ENCODE measurements at places on chromosomes 6 and 20. TPM values are rescaled to one million over a fixed set of nuclear protein-coding genes. Genes with fewer than 3 reads are reported as not detected.
A peak's percentile ranks its signal among the peaks of the same experiment; 100 is the strongest.

- no peak for DNase-seq
Measured at GRCh38 chr20:3663031-3663701, at the start of gene GFRA4. Gene GFRA4 (minus strand): TSS chr20:3663399. CDS start chr20:3663399, 0 bp downstream.

The TGM3 gene
- not detected for total RNA-seq

GRCh38 chr20:63351811-63352591 is 9.1 kb downstream of the CHRNA4 start:
- no peak for DNase-seq

The RNF144B gene
- total RNA-seq = 57.9 TPM

- DNase-seq = no peak
Measured at GRCh38 chr6:142830807-142831206, 114.2 kb downstream of the HIVEP2 start.

GRCh38 chr20:62642051-62642665 is at the start of gene SLCO4A1:
Gene SLCO4A1 (plus strand): TSS chr20:62642503. CDS start chr20:62656455, 13,952 bp downstream.
- peak; percentile 80 for DNase-seq

The EXOC2 gene
- total RNA-seq = 14.6 TPM

The CYP24A1 gene
- 0.34 TPM for total RNA-seq

- DNase-seq = no peak
Measured at GRCh38 chr6:24340998-24341938, 16.6 kb downstream of the DCDC2 start.

GRCh38 chr6:1363298-1363697 is 26.1 kb upstream of the FOXF2 start:
- DNase-seq = no peak

DNA sequence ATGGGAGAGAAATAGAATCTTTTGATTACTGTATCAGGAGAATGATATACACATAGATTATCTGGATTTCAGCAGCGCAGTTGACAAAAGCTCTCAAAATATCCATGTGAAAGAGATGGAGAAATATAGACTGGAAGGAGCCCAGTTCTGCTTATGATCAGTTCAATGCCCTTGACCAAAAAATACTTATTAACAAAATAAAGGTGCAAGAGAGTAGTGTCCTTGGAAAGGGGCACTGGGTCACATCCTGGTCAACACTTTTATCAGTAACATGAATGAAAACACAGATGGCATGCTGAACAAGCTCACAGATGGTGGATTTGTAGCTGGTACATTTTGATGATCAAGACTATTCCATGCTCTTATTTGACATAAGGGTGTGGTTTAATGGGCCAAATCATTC is 63.9 kb upstream of the PLEKHG1 start:
- no peak for DNase-seq

The FRK gene
- total RNA-seq = 0.82 TPM

DNA sequence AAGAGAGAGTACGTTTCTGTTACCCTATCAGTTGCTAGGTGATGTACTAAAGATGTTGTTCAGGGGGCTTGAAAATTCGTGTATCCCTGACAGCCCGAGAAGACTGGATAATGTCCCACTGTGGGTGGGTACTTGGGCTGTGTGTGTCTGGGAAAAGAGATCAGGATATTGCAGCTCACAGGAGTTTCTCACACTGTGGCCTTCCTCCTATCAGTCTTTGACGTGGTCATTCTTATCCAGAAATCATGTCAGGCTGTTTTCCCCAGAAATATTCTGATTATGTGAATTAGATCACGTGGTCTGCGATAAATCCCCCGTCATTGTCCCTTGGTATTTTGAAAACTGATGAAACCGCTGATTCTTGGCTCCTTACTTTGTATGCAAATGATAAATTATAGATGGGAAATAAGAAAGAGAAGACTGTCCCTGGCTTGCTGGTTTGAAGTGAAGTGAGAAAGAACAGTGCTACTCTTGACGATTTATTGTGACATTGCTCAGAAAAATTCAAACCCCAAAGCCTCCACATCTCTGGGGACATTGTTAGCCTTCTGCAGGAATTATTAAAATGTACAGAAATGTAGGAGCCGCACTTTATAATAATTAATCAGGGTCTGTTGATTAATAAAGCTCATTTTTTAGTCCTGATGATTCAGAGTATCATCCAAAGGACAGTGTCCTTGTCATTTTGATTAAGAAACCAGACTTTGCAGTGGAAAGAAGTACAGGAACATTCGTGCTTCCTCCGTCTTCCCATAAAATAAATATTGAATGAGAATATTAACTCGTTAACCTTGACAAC is 167.5 kb upstream of the TSHZ2 start:
- no peak for DNase-seq

The PRRT1 gene
- total RNA-seq = 0.17 TPM

DNA sequence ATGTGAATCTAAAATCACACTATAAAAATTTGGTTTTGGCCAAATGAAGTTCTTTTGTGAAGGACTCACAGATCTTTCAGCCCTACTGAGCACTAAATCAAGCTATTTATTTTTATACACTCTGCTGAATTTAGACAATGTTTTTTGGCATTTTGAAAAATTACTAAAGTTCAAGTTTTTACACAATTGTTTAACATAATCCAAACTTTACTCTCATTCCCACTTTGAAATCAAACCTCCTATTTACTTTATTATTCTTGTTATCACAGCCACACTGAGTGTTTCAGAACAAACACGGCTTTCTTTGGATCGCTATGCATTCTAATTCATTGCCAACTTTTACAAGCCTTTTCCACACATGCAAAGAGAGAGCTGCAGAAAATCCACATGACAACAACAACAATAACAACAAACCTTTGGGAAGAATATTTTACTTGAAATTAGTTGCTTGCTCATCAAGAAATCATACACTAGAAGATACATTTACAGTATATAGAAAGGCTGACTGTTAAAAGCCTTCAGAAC is 49.1 kb upstream of the TMEM30A start:
- DNase-seq = no peak

The TCF21 gene
- not detected for total RNA-seq

The TRIM15 gene
- total RNA-seq = 0.79 TPM

DNA sequence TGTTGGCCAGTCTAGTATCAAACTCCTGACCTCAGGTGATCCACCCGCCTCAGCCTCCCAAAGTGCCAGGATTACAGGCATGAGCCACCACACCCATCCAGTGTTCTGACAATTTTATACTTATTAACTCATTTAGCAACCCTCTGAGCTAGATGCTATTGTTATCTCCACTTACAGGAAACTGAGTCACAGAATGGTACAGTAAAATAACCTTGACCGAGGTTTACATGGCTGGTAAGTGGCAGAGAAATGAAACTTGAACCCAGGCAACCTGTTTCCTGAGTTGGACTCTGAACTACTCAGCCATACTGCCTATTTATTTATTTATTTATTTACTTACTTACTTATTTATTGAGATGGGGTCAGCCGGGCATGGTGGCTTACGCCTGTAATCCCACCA is 6.6 kb upstream of the SIGLEC1 start:
- DNase-seq = no peak

DNA sequence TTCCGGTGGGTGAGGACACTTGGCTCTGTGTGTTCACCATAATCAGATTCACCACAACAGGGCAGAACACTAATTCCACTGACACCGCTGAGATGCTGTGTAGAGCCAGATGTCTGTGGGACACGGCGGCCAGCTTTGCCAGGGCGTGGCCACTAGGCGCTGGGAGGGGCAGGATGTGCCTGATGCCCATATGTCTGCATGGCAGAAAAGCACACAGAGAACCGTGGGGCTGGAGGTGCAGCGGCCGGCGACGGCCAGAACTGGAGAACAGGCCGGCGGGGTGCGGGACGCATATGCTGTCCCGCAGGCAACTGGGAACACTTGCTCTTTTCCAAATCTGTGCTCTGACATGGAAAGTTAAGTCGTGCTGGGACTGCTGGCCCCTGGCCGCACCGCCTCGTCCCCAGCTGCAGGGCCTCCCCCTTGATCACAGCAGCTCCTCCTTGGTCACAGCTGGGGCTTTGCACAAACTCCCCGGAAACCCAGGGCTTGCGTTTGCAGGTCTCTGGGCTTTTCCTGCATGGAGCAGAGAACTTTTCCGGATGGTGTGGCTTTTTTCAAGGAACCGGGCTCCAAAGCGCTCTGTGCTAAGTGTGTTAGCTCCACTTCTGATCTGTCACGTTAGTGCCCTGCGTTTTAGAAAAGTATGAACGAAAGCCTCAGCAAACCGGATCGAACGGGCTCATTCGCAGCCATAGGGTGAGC is 31.1 kb downstream of the NTSR1 start:
- DNase-seq = peak; percentile 72

DNA sequence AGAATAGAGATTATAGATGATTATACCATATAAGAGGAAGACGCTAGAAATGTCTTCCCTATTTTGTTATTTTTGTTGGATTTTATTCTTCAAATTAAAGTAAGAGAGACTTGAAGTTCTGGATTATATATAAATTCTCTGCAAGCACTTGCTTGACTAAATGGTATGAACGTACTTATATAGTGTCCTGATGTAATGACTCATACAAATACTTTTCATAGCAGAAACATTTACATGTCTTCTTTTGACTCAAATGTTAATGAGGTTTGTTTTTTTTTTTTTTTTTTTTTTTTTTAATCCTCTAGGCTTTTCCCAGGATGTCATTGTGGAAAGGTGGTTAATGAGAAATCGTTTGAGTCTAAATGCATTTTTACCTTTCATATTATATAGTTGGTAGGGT is 55.0 kb downstream of the PDE7B start:
- DNase-seq = peak; percentile 38

- DNase-seq = no peak
Measured at GRCh38 chr6:68086199-68086598, 548.9 kb upstream of the ADGRB3 start.

GRCh38 chr6:15662326-15663129 is at the start of gene DTNBP1:
Gene DTNBP1 (minus strand): TSS chr6:15663028. CDS start chr6:15662869, 159 bp downstream.
- peak; percentile 69 for DNase-seq

- peak; percentile 87 for DNase-seq
Measured at GRCh38 chr20:14963262-14963663, 625.9 kb upstream of the FLRT3 start.

The TLDC2 gene
- not detected for total RNA-seq

GRCh38 chr6:30556066-30556905 is at the start of gene GNL1:
Gene GNL1 (minus strand): TSS chr6:30556489. CDS start chr6:30556203, 286 bp downstream.
- DNase-seq = peak; percentile 94

The SCUBE3 gene
- total RNA-seq = not detected

The CDK5RAP1 gene
- 45.0 TPM for total RNA-seq

- no peak for DNase-seq
Measured at GRCh38 chr20:43388268-43389002, 69.3 kb upstream of the SRSF6 start.

The LY6G5C gene
- total RNA-seq = 0.64 TPM

The LY6G5B gene
- total RNA-seq = 16.0 TPM

DNA sequence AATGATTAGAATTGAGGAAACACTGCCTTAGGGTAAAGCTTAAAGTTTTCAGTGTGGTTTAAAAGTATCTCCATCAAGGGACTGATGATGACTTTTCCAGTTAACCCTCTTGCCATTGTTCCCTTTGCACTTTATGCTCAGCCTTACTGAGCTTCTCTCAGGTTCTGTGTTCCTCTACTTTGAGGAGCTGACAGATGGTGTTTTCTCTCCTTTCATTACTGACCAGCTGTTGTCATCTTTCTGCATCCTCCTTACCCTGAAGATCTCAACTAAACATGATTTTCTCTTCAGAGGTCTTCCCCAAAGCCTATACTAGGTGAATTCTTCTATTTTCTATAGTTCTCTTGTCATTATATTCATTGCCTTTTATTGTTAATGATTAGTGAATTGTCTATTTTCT is 475.6 kb upstream of the SYNCRIP start:
- DNase-seq = no peak

Data from MCF 10A (cell line).